NCI-H1436 treated with DMSO at 0.1 percent for 48 hours (cell line): ENCODE measurements at places on chromosomes 13 and 19.

- no peak for DNase-seq
Measured at GRCh38 chr13:61146158-61146557, 269.5 kb downstream of the PCDH20 start.

GRCh38 chr19:19053508-19054314 lies 10.1 kb upstream of the SLC25A42 start:
- no peak for DNase-seq

GRCh38 chr19:55452749-55453346 lies 8.6 kb downstream of the ISOC2 start:
- DNase-seq: no peak

- no peak for DNase-seq
Measured at GRCh38 chr13:106587787-106588186, 19.9 kb upstream of the ARGLU1 start.

DNA sequence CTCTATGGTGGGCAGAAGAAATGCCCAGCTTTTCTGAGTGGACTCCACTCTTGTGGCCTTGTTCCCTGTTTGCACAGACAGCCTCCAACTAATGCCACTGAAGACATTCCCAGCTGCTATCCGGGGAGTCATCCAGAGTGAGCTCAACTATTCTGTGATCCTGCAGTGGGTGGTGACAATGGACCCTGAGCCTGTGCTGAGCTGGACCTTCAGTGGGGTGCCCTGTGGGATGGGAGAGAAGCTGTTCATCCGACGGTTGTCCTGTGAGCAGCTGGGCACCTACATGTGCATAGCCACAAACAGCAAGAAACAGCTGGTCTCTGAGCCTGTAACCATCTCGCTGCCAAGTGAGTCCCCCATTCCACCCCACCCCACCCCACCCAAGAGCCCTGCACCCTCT lies 10.3 kb downstream of the IGSF23 start:
- DNase-seq: no peak

GRCh38 chr19:31910224-31910623 lies 435.2 kb upstream of the ZNF507 start:
- no peak for DNase-seq
